ENCODE measurements at places on chromosomes 3 and 15.

GRCh38 chr3:130048726-130049125 lies 32.9 kb upstream of the ALG1L2 start:
- DNase-seq = no peak

GRCh38 chr3:42092006-42092405 lies 849 bp downstream of the TRAK1 start:
- no peak for DNase-seq

DNA sequence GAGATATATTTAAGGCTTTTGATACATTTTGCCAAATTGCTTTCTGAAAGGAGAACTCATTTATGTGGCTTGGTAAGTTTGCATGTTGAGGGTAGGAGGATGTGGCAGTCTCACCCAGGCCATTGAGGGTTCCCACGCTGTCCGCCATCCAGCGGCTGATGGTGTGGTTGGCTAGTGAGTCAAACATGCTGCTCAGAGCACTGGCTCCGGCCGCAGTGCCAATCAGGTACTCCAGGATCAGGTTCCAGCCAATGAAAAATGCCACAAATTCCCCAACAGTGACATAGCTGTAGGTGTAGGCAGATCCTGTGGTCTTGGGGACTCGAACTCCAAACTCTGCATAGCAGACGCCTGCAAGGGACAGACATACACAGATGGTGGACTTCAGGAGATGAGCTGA lies 82.3 kb downstream of the CLDN11 start:
- no peak for DNase-seq

GRCh38 chr15:94053626-94054025 lies 177.7 kb upstream of the MCTP2 start:
- DNase-seq = no peak

DNA sequence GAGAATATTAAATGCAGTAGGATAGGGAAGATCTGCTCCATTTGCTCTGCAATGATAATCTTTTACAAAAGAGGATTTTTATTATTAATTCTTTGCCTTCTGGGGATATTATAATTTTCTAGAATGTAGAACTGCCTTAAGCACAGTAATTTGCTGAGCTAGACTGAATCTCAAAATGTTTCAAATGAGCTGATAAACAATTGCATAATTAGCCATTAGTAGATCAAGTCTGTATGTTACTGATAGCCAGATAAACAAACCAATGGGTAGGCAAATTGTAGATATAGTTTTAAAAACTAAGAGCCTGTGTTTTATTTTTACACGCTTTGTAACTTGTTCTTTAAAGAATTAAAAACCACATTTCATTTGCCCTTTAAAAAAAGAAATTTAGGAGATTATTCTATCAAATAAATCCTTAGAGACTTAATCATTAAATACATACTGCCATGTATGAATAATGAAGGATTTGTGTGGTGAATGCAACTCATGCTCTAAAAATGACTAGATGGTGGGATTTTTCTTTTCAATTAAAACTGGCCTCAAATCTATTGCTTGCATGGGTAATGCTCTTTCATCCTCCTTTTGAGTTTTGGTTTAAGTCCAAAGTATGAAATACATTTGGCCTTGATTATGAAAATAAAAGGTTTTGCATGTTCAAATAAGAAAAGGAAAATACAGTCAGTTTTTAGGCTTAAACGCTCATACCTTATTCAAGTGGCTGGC lies 32.6 kb upstream of the NANOGP8 start:
- no peak for DNase-seq

DNA sequence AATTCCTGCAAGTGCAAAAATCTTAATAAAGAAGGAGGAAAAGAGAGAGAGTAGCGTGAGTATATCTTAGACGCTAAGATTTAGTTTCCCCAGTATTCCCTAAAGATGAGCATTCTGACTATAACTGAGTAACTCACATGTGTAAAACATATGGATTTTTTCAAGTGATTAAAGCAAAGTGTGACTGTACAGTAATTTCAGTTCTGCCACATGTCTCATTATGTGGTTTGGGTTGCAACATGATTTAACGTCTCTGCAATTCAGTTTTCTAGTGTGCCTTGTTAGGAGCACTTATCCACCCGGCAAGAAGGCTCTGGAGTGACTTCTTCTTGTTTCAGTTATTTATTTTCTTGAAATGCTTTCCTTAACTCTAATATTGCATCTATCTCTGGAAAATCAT lies 514.1 kb downstream of the ROBO1 start:
- no peak for DNase-seq

- DNase-seq = no peak
Observed at GRCh38 chr15:28921919-28922706, 36.3 kb downstream of the APBA2 start.

DNA sequence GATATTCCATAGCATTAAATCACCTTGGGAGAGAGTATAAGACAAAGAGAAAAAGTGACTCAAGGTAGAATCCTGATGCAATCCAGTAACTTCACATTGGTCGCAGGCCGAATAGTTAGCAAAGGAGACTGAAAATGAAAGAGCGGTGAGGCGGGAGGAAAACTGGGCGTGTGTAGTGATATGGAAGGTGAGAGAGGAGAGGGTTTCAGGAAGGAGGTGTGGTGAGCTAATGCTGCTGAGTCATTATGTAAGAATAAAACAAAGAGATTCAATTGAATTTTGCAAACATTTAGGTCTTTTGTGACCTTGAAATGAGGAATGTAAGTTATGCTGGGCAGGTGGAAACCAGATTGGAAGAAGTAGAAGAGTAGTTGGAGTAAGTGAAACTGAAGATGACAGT lies 235.3 kb downstream of the C3orf38 start:
- no peak for DNase-seq

GRCh38 chr3:33980252-33980651 lies 181.8 kb downstream of the PDCD6IP start:
- DNase-seq = no peak

DNA sequence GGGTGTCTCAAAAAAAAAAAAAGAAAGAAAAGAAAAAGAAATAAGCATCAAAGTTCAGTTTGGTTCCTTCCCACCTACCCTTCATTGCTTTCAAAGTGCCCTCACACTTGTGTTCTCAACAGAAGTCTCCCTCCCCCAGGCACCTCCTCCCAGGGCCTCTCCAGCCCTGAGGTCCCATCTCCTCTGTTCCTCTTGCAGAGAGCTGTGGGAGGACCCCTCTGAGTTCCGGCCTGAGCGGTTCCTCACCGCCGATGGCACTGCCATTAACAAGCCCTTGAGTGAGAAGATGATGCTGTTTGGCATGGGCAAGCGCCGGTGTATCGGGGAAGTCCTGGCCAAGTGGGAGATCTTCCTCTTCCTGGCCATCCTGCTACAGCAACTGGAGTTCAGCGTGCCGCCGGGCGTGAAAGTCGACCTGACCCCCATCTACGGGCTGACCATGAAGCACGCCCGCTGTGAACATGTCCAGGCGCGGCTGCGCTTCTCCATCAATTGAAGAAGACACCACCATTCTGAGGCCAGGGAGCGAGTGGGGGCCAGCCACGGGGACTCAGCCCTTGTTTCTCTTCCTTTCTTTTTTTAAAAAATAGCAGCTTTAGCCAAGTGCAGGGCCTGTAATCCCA lies 6.1 kb downstream of the CYP1A2 start:
- no peak for DNase-seq

- no peak for DNase-seq
Observed at GRCh38 chr3:187369089-187369447, 883 bp downstream of the RTP4 start.

DNA sequence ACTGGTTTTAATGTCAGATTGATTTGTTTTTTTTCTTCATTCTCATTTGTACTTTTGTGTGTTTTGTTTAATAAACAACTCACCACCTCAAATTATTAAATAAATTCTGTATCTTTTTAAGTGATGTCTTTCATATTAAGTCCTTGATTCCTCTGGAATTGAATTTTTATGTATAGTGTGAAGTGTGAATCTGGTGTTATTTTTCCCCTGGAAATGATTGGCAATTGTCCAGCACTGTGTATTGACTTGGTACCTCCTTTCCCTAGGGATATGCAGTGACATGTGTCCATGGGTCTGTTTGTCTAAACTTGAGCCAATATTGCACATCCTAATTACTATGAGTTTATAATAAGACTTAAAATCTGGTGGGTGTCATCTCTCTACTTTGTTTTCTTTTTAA lies 2.1 kb downstream of the RNU5B-1 start:
- DNase-seq = no peak

DNA sequence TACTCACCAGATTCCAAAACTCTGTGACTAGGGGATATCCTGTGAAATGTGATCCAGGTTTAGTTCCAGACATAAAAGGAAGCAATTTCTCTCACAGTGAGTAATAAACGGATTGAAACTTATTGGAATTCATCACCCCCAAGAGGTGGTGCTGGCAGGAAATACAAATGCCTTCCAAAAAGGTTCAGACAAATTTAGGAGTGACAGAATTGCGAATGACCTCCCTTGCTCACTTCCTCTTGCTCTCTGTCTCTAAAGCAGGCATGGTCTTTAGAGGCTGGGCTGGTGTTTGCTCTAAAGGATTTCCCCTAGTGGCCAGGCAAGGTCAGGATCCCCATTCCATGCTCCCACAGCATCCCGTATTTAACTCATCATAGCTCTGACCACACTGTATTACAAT lies 449.4 kb upstream of the PPP2R3A start:
- no peak for DNase-seq

GRCh38 chr3:46187876-46188275 lies 20.2 kb downstream of the CCR1 start:
- no peak for DNase-seq

DNA sequence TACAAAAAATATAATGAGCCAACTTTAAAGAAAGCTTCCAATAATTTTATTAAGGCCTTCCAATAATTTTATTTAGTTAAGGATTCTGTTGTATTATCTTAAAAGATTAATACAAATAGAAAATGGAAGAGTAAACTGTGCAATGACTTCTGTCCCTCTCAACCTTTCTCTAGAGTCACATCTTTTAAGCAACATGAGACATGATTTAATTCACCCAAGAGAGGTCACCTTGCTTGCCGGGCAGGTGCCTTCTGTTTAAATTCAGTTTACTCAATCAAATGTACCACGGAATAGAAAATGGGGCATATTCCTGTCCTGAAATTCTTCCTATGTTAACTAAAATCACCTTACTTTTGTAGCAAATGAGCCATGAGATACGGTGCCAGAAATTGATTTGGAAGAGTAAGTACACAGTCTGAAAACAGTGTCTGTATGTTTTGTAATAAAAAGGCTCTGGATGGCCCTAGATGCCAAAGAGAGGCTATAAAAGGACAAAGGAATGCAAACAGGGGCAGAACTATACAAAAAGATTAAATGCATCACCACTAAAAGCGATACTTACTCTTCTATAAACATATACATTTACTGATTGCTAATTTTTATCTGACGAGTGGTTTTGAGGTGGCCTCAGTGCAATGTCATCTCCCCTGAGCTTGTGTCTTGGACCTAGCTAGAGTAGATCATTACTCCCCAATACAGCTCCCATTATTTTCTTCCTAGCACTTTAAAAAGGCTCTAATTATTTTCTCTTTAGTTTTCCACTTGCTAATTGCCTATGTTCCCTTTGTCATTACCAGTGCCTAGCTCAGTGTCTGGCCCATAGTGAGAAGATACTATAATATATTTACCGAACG lies 134.0 kb downstream of the FHIT start:
- DNase-seq = no peak

Data from stimulated activated CD4-positive, alpha-beta T cell treated with anti-CD3 and anti-CD28 coated beads, Interleukin-4, amount 100 ng/mL, for 48 hours (primary cell).